ENCODE measurements at places on chromosomes 1 and 21.

- no peak for DNase-seq
Observed at GRCh38 chr1:62462370-62462769, 25.5 kb downstream of the USP1 start.

DNA sequence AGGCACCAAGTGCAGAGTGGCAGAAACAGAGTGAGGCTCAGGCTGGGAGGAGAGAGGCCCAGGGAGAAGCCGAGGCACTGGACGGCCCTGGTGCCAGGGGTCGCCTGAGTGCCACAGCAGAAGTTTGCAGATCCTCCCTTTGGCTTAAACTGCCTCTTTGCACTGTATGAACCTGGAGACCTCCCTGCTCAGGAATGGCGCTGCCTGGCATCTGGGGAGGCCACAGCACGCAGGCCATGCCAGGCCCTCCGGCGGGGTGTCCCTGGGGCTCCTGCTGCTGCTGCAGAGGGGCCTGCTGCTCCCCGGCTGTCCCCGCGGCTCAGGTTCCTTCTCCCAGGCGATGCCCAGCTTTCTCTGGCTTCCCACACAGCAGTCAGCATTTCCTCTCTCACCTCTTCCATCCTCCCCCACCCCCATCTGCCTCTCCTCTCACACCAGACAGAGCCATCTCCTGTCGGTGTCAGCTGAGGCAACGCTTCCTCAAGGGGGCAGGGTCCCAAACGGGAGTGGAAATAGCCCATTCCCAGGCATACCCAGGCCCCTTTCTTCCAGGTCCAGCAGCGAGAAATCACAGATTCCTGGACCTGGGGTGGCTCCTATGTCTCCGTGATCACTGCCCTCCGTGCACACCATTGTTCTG lies 35.2 kb downstream of the SYT6 start:
- DNase-seq: no peak

DNA sequence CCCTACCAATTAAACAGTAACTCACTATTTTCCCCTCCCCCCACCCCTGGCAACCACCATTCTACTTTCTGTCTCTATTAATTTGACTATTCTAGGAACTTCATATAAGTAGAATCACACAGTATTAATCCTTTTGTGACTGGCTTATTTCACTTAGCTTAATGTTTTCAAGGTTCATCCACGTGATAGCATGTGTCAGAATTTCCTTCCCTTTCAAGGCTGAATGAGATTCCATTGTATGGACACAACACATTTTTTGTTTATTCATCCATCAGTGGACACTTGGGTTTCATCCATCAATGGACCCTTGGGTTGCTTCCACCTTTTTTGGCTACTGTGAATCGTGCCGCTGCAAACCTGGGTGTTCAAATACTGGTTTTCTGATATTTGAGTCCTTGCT lies 41.7 kb downstream of the EIF2D start:
- no peak for DNase-seq

DNA sequence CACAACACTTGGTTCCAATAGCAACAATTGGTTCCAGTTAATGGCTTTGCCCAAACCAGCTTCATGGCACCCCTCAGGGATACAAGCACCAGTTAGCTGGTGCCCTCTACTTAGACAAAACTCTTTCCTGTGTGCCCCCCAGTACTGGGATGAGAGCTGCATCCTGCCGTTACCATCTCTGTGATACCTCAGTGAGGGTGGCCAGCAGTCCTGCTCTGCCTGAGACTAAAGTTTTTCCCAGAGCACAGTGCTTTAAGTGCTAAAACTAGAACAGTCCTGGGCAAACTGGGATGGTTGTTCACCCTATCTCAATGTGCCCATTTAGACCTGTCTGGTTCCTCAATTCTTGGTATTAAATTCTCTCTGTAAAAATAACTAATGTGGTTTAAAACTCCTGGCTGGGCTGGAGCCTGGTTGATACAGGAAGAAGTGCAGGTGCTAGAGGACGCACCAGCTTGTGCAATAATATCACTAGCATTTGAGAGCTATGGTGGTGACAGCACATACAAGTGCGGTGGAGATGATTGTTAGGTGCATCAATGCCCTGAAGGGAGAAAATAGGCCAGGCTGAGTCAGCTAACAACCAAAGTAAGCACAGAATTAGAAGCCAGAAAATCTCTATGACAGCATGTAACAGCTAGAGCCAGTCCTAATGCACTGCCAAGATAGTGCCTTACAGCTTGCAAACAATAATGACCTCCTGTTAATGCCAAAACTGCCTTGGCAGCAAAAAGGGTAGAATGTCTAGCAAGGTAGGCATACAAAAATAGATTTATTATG lies 179.8 kb upstream of the GALNT2 start:
- no peak for DNase-seq

DNA sequence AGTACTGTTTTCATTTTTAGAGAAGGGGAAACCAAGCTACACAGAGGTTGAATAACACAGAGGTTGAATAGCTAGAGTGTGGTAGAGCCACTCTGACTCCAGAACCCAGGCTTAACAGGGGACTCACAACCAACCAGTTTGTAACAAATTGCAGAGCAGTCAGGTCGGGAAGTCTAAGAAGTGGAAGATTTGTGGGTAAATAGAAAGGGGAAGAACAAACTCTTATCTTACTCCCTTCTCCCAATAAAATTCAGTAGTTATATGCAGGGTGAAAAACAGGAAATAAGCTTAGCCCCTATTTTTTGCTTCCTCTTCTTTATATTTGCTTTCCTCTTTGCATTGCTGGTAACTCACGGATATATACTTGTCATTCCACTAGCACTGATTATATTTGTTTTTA lies 23.2 kb downstream of the CDC42 start:
- DNase-seq: no peak

GRCh38 chr1:12053752-12054548 lies 9.2 kb upstream of the TNFRSF8 start:
- DNase-seq: no peak
